ENCODE measurements at places on chromosomes 16 and 17. TPM values are rescaled to one million over a fixed set of nuclear protein-coding genes. Genes with fewer than 3 reads are reported as not detected.

DNA sequence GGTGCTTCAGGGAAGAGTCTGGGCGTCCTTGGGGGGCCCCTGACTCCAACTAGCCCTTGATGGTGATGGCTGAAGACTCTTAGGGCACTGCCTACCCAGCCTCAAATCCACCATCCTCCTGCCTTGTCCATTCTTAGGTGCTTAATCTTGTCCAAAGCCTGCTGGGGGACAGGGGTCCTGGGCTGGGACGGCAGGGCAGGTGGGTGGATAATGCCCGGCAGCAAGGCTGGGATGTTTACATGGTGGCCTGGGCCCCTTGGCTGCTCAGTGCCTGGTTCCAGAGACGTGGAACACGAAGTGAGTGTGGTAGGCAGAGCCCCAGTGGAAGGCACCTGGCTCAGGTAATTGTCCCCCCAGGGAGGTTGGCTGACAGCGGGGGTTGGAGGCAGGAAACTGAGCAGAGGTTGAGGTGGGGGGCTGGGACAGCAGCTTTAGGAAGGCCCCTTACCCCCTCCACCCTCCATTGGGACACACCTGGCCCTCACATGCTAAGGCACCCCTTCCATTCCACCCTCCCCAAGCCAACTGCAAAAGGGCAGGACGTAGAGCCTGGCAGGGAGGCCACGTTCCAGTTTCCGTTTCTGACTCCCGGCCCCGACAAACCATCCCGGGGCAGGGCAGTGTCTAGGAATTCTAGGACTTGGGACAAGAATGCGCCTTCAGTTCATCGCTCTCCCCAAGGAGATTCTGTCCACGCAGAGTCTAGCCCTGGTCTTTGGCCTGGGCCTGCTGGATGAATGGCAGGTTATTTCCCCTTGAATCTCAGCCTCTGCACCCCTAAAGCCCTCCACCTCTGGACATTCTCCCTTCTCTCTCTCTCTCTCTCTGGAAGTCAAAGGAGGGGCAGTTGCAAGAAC lies 1.9 kb downstream of the FOXJ1 start:
- no peak for DNase-seq

Gene CCL8
- 0.46 TPM for polyA plus RNA-seq

Gene RHBDL3
- polyA plus RNA-seq: 1.7 TPM

Gene LDHD
- polyA plus RNA-seq: 3.7 TPM

Gene ELMO3
- 1.1 TPM for polyA plus RNA-seq

Gene AP2B1
- 74.1 TPM for polyA plus RNA-seq

- DNase-seq: no peak
Observed at GRCh38 chr17:79732804-79733691, 2.3 kb downstream of the ENPP7 start.

GRCh38 chr16:53457670-53458069 lies 23.4 kb downstream of the RBL2 start:
- no peak for DNase-seq

Gene CD7
- 0.45 TPM for polyA plus RNA-seq

Gene KRTAP4-5
- not detected for polyA plus RNA-seq

Gene SLC47A2
- polyA plus RNA-seq: 0.27 TPM

- peak; percentile 34 for DNase-seq
Observed at GRCh38 chr16:27189335-27189972, 13.9 kb upstream of the KDM8 start.

Gene OGFOD3
- 21.5 TPM for polyA plus RNA-seq

Gene RNF166
- 14.6 TPM for polyA plus RNA-seq

DNA sequence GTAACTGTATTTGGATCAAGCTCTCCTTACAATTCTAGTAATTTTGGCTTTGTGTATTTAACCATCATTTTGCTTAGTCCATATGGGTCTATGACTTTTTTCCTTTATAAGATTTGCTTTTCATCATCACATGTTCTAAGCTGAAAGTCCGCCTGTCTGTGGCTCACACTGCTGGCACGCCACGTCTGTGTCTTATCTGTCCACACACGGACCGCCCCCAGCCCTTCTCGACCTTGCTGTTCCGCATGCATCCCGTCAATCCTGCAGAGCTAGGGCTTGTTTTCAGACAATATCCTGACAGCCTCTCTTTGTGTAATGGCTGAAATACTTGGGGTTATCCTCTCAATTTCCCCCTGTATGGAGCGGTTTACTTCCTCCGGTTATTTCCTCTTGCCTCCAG lies 8.4 kb upstream of the ALDH3A1 start:
- no peak for DNase-seq

- DNase-seq: no peak
Observed at GRCh38 chr17:35376245-35376644, 2.8 kb upstream of the SLFN11 start.

DNA sequence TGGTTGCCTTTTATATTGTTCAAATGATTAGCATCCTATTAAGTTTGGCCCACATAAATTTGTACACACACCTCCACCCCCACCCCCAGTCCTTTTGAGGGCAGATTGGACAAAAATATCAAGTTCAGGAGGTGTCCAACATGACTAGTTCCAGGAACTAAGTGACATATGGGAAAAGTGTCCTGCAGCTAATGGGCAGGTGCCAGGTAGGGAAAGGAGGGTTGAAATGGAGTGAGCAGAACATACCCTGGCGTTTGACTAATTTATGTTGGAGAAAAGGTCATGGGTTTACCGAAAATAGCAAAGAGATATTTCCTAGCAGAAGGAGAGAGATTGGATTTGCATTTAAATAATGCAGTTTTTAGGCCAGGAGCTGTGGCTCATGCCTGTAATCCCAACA lies 4.9 kb downstream of the KCTD2 start:
- no peak for DNase-seq

Gene SHISA9
- polyA plus RNA-seq: 0.04 TPM

DNA sequence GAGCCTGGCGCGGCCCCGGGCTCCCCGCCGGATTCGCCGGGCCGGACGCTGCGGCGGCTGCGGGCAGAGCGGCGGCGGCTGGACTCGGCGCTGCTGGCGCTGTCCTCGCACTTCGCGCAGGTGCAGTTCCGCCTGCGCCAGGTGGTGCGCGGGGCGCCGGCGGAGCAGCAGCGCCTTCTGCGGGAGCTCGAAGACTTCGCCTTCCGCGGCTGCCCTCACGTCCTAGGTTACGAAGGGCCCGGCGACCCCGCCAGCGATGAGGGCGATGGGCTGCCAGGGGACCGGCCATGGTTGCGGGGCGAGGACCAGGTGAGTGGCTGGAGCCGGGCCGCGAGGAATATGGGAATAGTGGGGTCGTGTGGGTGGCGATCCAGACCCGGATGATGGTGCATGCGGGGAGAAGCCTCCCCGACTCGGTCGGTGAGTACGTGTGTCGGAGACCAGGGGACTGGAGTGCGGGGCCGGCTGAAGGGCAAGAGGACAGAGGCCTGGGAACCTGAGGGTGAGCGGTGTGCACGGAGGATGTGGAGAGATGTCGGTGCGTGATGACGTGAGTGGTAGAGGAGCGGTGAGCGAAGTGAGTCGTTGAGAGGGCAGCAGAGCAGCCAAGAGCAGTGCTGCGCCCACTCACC lies 517 bp downstream of the RUNDC1 start:
- DNase-seq: peak; percentile 15

Gene CENPX
- polyA plus RNA-seq: 36.0 TPM

Gene OR4D1
- 0.05 TPM for polyA plus RNA-seq

GRCh38 chr16:27822529-27822928 lies 241.0 kb downstream of the GSG1L start:
- no peak for DNase-seq

GRCh38 chr17:5640726-5641125 lies 56.4 kb upstream of the NLRP1 start:
- no peak for DNase-seq

Gene PIPOX
- 0.74 TPM for polyA plus RNA-seq

Data from hindlimb muscle (tissue), 1 donor.